ENCODE measurements at places on chromosomes 4 and X.

GRCh38 chr4:169268951-169269760, 1.6 kb downstream of the SH3RF1 start:
- DNase-seq: no peak

GRCh38 chrX:49064303-49064702, 5.5 kb downstream of the CCDC120 start:
- no peak for DNase-seq

DNA sequence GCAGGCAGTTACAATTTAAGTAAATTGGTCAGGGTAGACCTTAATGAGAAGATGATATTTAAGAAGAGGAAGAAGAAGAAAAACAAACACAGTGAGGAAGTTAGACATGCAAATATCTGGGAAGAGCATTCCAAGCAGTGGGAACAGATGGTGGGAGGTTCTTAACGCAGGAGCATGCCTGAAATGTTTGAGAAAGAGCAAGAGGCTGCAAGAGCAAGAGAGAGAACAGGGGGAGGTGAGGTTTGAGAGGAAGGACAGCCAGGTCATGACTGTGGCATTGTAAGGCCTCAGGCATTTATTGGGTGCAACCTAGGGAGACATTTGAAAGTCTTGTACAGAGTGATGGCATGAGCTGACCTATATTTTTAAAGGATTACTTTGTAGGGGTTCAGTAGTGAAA, 136.0 kb downstream of the UGT8 start:
- no peak for DNase-seq

DNA sequence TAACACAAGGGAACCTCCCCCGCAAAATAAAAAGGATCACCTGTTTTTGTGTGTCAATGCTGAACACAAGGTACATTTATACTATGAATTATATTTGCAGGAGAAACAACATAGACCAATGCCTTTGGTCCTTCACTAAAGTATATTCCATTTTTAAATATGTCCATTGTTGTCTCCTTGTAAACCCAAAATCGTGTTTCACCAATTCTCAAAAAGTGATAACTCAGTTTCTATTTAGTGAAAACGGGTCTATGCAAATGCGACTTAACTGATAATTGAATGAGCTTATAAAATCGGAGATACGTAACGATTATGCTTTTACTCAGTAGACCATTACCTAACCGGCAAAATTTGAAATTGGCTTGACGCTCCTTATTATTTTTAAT, 2.1 kb downstream of the BRWD3 start:
- no peak for DNase-seq

GRCh38 chr4:67744561-67745283, 9.5 kb downstream of the GNRHR start:
- DNase-seq: no peak

DNA sequence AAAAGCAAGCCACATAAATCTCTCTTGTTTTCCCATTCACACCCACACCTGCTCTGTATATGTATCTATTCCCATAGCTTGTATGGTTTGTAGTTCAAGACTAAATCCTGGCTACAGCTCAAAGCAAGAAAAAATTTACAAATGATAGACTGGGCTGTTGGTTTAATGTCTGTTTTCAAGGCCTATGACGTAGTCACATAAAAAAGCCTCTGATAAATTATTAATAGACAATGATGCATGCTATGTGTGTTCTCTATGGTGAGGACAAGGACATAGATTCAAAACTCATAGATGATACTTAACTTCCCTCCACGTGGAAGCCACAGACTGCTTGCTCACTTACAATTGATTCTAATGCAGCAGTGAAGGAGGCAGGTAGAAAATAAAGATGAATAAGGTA, 194.0 kb downstream of the LDB2 start:
- no peak for DNase-seq

DNA sequence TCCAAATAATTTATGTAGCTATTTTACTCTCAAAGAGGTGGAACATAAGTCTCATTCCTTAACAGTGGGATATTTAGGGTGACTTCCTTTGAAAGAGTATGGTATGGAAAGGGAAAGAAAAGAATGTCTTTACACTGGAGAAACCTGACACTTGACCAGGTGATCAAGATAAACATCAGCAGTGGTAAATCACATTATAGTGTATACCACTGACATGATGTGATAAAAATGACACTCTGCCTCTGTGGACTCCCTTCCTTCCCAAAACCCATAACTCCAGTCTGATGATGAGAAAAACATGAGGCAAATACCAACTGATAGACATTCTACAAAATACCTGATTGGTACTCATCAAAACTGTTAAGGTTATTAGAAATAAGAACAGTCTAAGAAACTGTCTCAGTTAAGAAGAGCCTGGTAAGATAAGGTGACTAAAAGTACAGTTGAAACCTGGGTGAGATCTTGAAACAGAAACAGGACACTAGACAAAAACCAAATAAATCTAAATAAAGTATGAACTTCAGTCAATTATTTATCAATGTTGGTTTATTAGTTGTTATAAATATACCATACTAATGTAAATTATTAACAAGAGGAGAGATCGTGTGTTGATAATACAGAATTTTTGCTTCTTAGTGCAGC, 144.2 kb upstream of the PCDH18 start:
- no peak for DNase-seq

All from hypothalamus (tissue), 51 donors.